ENCODE measurements at places on chromosomes 13 and 19.

GRCh38 chr13:30354493-30355383 is 47.4 kb upstream of the KATNAL1 start:
- H3K36me3 ChIP-seq, result peaks cover 6% of the 10 kb centered on the region
- no peak for DNase-seq

DNA sequence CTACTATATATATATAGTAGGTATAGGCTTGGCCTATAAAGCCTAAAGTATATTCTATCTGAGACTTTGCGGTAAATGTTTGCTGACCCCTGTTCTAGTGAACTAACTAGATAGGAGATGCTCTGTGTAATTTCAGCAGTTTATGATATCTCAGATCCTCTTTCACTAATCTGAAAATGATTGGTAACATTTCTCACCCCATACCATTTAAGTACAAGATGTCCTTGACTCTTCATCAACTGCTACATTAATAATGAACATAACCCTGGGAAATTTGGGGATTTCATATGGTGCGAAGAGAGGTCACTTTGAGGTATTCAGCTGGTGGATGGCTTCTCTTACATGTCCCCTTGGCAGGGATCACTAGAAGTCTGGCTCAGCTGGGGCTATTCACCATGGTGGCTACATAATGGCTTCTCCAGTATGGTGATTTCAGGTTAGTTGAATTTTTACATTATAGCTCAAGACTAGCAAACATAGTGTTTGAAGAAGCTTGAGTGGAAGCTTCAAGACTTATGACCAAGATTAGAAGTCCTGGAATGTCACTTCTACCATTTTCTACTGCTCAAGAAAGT is 103.6 kb upstream of the MYCBP2 start:
- no peaks in the 10 kb centered on the region for H3K4me1 ChIP-seq
- DNase-seq, result no peak
- peaks cover 6% of the 10 kb centered on the region for H3K27me3 ChIP-seq
- H3K27ac ChIP-seq, result no peak overlapping the region

GRCh38 chr19:2726904-2727639 is 5.9 kb upstream of the DIRAS1 start:
- no peak overlapping the region for H3K27ac ChIP-seq
- H3K36me3 ChIP-seq, result no peaks in the 10 kb centered on the region
- peaks cover 3% of the 10 kb centered on the region for H3K27me3 ChIP-seq
- H3K4me3 ChIP-seq, result no peak overlapping the region
- DNase-seq, result no peak

- H3K27me3 ChIP-seq, result no peaks in the 10 kb centered on the region
- H3K27ac ChIP-seq, result no peak overlapping the region
- no peaks in the 10 kb centered on the region for H3K4me1 ChIP-seq
- DNase-seq, result no peak
- H3K36me3 ChIP-seq, result peaks cover 28% of the 10 kb centered on the region
Measured at GRCh38 chr13:52686376-52686775, 33.7 kb downstream of the SUGT1 start.

DNA sequence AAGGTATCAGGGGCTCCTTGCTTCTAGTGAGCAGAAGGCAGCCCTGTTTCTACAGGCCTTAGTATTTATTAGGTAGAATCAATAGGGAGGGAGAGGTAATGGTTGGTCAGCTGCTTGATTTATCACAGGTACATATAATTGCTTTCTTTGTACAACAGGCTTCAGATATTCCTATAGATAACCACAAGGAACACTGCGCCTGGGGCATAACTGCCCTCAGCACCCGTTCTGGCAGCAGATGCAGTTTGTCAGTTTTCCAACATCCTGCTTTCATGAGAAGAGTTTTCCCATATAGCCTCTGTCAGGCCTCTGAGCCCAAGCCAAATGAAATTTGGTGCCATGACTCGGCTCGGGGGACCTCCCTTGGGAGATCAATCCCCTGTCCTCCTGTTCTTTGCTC is 12.4 kb upstream of the ZNF486 start:
- no peaks in the 10 kb centered on the region for H3K4me1 ChIP-seq
- no peak overlapping the region for H3K4me3 ChIP-seq
- no peaks in the 10 kb centered on the region for H3K36me3 ChIP-seq
- no peak overlapping the region for H3K27ac ChIP-seq
- no peaks in the 10 kb centered on the region for H3K27me3 ChIP-seq
- DNase-seq, result no peak

DNA sequence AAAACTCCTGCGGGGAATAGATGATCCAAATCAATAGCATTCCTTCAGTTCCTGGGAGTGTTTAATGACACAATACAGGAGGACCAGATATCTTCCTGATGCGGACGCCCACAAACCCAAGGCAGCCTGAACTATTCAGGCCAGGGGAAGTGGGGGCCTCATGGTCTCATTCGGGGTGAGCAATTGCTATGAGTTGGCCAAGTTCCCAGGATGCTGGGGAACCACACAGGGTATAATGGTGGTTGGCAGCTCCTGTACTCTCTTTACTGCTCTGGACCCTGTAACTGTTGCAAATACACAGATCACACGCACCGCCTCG is 401.2 kb downstream of the IRS2 start:
- no peak for DNase-seq
- H3K27me3 ChIP-seq, result no peaks in the 10 kb centered on the region
- peak overlapping the region; percentile 87 for H3K27ac ChIP-seq
- H3K4me3 ChIP-seq, result no peak overlapping the region

GRCh38 chr13:28478127-28478526 is 16.8 kb downstream of the FLT1 start:
- peaks cover 24% of the 10 kb centered on the region for H3K4me1 ChIP-seq
- no peak overlapping the region for H3K27ac ChIP-seq
- no peaks in the 10 kb centered on the region for H3K36me3 ChIP-seq
- DNase-seq, result no peak

DNA sequence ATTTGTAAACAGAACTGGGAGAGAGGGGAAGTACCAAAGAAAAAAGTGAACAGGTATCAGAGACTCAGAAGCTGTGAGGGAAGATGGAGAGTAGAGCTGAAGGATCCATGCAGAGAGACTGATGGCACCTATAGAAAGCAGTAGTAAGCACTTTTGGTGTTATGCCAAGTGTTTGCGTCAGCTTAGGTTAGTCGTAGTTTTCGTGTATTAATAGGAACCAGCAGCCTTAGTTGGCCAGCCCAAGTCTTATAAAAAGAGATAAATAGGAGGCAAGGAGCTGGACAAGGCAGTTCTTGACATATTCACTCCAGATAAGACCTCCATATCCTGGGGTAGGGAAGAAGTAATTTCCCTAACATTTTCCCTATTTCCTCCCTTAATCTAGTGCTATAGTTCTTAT is 214.2 kb downstream of the OXGR1 start:
- H3K4me3 ChIP-seq, result no peak overlapping the region
- DNase-seq, result no peak
- H3K4me1 ChIP-seq, result peaks cover 4% of the 10 kb centered on the region

GRCh38 chr13:40251343-40252032 is 415.0 kb downstream of the FOXO1 start:
- H3K27me3 ChIP-seq, result no peaks in the 10 kb centered on the region
- H3K36me3 ChIP-seq, result no peaks in the 10 kb centered on the region
- no peak for DNase-seq
- peaks cover 5% of the 10 kb centered on the region for H3K4me1 ChIP-seq

GRCh38 chr19:40907968-40908735 is 26.1 kb upstream of the CYP2A7 start:
- H3K4me1 ChIP-seq, result no peaks in the 10 kb centered on the region
- no peak overlapping the region for H3K27ac ChIP-seq

DNA sequence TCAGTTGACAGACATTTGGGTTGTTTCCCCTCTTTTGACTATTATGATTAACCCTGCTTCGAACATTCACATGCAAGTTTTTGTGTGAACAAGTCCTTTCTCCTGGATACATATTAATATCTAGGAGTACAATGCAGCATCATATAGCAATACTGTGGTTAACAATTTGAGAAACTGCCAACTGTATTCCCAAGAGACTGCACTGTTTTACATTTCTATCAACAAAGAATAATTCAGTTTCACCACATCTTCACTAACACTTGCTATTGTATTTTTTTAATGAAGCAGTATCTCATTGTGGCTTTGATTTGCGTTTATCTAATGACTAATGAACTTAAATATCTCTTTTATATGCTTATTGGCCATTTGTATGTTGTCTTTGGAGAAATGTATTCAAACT is 184.6 kb upstream of the NBEA start:
- no peaks in the 10 kb centered on the region for H3K27me3 ChIP-seq
- H3K4me3 ChIP-seq, result no peak overlapping the region
- H3K4me1 ChIP-seq, result no peaks in the 10 kb centered on the region
- no peak for DNase-seq
- H3K36me3 ChIP-seq, result no peaks in the 10 kb centered on the region

DNA sequence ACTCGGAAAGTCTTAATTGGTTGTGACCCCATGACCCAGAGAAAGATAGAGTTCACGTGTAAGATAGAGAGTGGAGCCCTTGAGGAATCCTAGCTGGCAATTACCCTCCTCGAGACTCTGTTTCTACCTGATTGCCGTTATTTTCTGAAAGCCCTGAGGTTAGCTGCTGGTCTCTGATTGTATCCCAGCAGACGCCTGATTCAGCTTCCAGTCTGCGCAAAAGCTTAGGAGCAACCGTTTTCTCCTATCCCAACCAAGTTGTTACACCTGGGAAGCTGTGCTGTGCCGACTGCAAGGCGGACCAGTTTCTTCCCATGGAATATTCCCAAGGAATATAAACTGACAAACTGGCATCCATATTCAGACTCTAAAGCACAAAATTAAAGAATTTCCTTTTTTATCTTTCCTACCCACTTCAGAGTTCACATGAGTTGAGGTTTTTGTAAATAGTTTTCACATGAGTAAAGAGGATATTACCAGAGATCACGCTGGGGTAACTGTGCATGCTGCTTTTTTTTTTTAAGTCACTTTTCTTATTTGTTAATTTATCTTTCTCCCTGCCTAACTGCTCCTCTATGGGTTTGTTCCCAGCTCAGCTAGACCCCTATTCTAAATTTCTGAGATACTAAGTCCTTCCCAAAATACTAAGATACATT is 1.5 kb upstream of the TRPC4 start:
- H3K36me3 ChIP-seq, result no peaks in the 10 kb centered on the region
- peaks cover 29% of the 10 kb centered on the region for H3K4me1 ChIP-seq
- H3K4me3 ChIP-seq, result peak overlapping the region; percentile 92

- peaks cover 41% of the 10 kb centered on the region for H3K4me1 ChIP-seq
- peak overlapping the region; percentile 100 for H3K4me3 ChIP-seq
- no peaks in the 10 kb centered on the region for H3K27me3 ChIP-seq
Measured at GRCh38 chr19:54448040-54448773, 792 bp upstream of the LENG8 start.

- H3K27me3 ChIP-seq, result peaks cover 30% of the 10 kb centered on the region
- H3K36me3 ChIP-seq, result no peaks in the 10 kb centered on the region
- DNase-seq, result no peak
- no peaks in the 10 kb centered on the region for H3K4me1 ChIP-seq
- H3K27ac ChIP-seq, result no peak overlapping the region
Measured at GRCh38 chr19:35960432-35960972, 24.3 kb downstream of the LRFN3 start.

- no peak for DNase-seq
- peaks cover 20% of the 10 kb centered on the region for H3K27me3 ChIP-seq
- H3K4me3 ChIP-seq, result no peak overlapping the region
- no peaks in the 10 kb centered on the region for H3K36me3 ChIP-seq
Measured at GRCh38 chr13:31781064-31781463, 41.7 kb downstream of the RXFP2 start.

DNA sequence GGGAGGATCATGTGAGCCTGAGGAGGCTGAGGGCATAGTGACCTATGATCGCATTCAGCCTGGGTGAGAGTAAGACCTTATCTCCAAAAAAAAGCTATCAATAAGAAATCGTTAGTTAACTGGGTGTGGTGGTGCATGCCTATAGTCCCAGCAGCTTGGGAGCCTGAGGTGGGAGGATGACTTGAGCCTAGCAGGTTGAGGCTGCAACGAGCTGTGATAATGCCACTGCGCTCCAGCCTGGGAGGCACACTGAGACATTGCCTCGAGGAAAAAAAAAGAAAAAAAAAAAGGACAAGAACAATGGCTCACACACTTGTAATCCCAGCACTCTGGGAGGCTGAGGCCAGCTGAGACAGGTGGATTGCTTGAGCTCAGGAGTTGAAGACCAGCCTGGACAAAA is 16.2 kb downstream of the PSPC1 start:
- no peak overlapping the region for H3K27ac ChIP-seq
- no peak overlapping the region for H3K4me3 ChIP-seq
- no peak for DNase-seq
- peaks cover 9% of the 10 kb centered on the region for H3K36me3 ChIP-seq

- H3K27ac ChIP-seq, result no peak overlapping the region
- peaks cover 6% of the 10 kb centered on the region for H3K4me1 ChIP-seq
- peaks cover 1% of the 10 kb centered on the region for H3K36me3 ChIP-seq
- H3K4me3 ChIP-seq, result no peak overlapping the region
- H3K27me3 ChIP-seq, result no peaks in the 10 kb centered on the region
Measured at GRCh38 chr13:63481334-63481733, 2065.7 kb upstream of the PCDH20 start.

DNA sequence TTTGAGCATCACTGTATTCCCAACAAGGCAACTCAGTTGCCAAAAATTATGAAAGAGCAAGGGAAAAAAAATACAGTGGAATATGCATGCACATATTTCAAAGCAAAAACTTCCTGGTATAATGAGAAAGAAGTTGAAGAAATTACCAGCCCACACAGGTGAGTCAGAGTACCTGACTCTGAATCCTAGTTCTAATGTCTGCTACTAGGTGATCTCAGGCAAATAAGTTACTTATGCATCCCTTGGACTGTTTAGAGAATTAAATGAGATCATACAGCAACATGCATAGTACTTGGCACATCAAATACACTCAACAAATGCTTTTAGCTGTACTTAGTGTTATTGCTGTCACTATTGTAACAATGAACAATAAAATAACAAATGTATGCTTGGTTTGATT is 144.9 kb downstream of the MIPEP start:
- no peak for DNase-seq
- H3K36me3 ChIP-seq, result no peaks in the 10 kb centered on the region
- peaks cover 10% of the 10 kb centered on the region for H3K4me1 ChIP-seq

- H3K4me3 ChIP-seq, result no peak overlapping the region
- H3K27ac ChIP-seq, result peak overlapping the region; percentile 93
- DNase-seq, result no peak
- peaks cover 8% of the 10 kb centered on the region for H3K36me3 ChIP-seq
- peaks cover 50% of the 10 kb centered on the region for H3K4me1 ChIP-seq
Measured at GRCh38 chr13:27080018-27080948, 91.3 kb downstream of the USP12 start.

DNA sequence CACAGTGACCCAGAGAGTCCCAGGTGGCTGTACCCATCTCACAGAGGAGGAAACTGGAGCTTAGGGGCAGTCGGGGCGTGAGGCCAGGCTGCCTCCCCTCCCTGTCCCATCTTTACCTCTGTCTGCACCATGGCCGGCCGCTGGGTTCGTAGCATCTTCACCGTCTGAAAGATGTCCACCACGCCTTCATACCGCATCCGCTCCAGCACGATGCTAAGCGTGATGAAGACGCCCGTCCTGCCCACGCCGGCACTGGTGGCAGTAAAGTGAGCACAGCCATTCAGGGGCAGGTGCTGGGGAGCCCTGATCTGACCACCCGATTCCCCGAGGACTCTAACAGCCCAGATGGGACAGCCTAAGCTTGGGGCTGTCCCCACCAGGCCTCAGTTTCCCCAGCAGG is 132.8 kb downstream of the PTPRS start:
- H3K27me3 ChIP-seq, result no peaks in the 10 kb centered on the region
- no peak overlapping the region for H3K4me3 ChIP-seq
- no peak for DNase-seq
- H3K27ac ChIP-seq, result no peak overlapping the region
- no peaks in the 10 kb centered on the region for H3K4me1 ChIP-seq

GRCh38 chr19:10565028-10565566 is 713 bp downstream of the KRI1 start:
- no peaks in the 10 kb centered on the region for H3K27me3 ChIP-seq
- peak overlapping the region; percentile 86 for H3K4me3 ChIP-seq
- H3K36me3 ChIP-seq, result peaks cover 2% of the 10 kb centered on the region
- peak overlapping the region; percentile 88 for H3K27ac ChIP-seq
- H3K4me1 ChIP-seq, result peaks cover 39% of the 10 kb centered on the region

All from chondrocyte (in vitro differentiated cells).